ENCODE measurements at places on chromosomes 6 and 20.
A peak's percentile ranks its signal among the peaks of the same experiment; 100 is the strongest.

- no peak for DNase-seq
These were observed 10.9 kb upstream of the SLC22A3 start for GRCh38 chr6:160337301-160337700.

- no peak for DNase-seq
These were observed 46.4 kb downstream of the MRPL14 start for GRCh38 chr6:44080561-44081521.

- peak; percentile 89 for DNase-seq
These were observed 3.1 kb downstream of the HM13 start for GRCh38 chr20:31517373-31517772.

DNA sequence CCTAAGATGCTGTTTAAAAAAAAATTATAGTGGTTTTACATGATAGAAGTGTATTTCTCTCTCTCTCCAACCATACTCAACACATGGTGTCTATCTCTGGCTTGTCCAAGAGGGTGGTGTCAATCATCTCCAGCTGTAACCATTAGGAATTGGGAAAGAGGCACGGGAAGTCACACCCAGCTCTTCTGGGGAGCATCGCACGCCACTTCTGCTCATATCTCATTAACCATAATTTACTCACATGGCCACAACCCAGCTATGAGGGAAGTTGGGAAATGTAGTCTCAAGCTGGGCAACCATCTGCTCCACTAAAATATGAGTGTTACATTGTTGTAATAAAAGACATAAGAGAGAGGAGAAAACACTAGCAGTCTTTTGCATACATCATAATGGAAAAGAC, 30.4 kb upstream of the TSHZ2 start:
- no peak for DNase-seq

- DNase-seq, result peak; percentile 53
These were observed 50.8 kb downstream of the PSMG4 start for GRCh38 chr6:3309391-3310050.

GRCh38 chr20:52434453-52434852, 242.9 kb upstream of the ZFP64 start:
- DNase-seq, result no peak

- DNase-seq, result peak; percentile 97
These were observed 22.7 kb upstream of the ZNF184 start for GRCh38 chr6:27495386-27496135.

- no peak for DNase-seq
These were observed 38.0 kb upstream of the HSF2 start for GRCh38 chr6:122361314-122361979.

DNA sequence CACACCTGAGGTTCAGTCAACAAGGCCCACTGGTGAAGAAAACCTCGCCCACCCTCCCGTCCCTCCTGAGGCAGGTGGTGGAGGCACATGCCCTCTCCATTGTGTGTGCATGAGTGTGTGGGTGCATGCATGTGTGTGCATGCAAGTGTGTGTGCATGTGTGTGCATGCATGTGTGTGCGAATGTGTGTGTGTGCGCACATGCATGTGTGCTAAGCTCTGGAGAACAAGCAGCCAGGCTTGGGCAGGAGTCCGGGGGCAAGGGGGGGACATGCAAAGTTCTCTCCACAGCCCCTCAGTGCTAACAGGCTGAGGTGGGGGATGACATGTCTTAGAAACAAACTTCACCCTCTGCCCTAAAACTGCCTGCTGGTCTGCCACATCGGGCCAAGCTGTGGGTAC, 3.1 kb upstream of the HSPA12B start:
- peak; percentile 34 for DNase-seq

- peak; percentile 35 for DNase-seq
These were observed 42.9 kb downstream of the SRC start for GRCh38 chr20:37388831-37389230.

GRCh38 chr20:60116128-60116909, 158.1 kb downstream of the CDH26 start:
- DNase-seq, result no peak

DNA sequence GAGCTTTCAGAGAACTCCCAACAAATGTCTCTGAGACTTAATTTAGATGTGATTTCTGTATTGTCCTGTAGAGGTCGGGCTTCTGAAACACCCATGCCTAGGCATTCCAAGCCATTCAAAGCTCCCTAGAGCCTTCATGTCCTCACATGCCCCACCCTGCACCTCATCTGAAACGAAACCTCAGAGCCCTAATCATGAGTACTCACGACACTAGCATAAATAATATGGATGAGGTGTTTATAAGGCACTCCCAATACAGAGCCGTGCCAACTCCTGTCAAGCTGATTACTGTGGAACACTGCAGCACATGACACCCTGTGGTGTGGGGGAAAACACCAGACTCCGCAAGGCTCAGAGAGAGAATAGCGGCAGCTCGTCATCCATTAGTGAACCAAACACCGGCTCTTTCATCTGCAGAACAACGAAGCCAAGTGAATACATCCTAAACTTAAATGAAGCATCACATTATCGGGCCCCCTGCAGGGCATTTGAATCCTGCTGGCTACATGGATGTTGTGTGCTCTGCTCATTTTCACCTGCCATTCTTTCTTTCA, 83.8 kb downstream of the FNDC1 start:
- peak; percentile 74 for DNase-seq

DNA sequence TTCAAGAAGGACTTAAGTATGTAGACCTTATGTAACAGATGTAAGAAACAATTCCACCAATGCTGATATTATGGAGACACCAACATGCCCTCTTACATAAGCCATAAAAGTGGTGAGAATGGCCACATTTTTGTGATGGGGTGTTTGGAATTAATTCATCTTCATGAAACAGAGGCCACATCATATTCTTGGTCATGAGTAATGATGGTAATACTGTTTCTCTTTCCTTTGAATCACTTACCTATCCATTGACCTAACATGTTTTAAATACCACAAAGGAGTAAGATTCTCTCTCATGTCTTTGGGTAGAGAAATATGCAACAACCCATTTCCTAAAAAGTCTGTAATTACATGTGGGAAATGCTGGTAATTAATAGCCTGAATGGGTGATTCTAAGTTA, 545.4 kb upstream of the FLRT3 start:
- no peak for DNase-seq

DNA sequence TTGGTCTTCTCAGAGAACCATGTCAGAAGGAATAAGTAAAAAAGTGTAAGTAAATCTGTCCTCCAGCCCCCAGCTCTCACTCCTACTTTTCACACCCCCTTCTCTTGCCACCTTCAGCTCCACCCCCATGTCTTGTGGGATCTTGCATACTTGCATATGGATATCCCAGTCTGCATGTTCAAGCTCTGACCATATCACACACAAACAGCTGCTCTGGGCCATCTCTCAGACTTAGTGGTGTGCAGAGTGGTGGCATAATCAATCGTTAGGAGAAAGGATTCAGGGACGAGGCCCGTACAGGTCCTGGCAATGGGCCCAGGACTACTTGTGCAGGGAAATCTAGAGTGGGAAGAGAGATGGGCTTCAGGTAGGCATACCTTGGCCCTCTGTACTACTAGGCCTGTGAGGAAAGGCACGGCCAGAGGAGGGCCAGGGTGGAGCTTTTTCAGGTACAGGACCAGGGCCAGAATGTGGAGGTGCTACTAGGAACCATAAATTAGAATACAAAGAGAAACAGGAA, 112.0 kb upstream of the SGK1 start:
- no peak for DNase-seq

DNA sequence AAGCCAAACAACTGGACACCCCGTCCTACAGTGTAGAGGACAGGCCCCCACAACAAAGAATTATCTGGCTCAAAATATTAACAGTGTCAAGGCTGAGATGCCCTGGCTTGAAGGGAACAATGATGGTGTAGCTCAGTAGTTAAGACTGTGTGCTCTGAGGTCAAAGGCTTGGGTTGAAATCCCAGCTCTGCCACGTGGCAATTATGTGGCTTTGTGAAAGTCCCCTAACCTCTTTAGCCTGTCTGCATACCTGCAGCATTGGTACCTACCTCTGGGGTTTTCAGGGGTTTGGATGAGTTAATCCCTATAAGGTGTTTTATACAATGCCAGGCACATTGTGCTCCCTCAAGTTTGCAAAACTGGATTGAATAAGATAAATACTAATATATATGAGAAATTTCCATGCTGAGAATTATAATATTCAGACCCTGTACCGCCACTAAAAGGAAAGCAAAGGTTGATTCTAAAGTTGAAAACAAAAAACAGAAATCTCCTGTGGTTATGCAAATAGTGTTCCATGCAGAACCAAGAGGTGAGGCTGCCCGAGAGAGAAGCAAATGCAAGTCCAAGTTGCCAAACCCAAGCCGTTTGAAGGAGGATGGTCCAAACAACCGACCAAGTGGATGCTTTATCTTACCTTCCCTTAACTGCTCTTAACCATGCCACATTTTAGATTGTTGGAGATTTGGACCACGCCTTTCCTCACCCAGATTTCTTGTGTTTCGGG, 199.8 kb downstream of the NFATC2 start:
- DNase-seq, result no peak

- DNase-seq, result no peak
These were observed 536.9 kb upstream of the HS3ST5 start for GRCh38 chr6:114879693-114880092.

DNA sequence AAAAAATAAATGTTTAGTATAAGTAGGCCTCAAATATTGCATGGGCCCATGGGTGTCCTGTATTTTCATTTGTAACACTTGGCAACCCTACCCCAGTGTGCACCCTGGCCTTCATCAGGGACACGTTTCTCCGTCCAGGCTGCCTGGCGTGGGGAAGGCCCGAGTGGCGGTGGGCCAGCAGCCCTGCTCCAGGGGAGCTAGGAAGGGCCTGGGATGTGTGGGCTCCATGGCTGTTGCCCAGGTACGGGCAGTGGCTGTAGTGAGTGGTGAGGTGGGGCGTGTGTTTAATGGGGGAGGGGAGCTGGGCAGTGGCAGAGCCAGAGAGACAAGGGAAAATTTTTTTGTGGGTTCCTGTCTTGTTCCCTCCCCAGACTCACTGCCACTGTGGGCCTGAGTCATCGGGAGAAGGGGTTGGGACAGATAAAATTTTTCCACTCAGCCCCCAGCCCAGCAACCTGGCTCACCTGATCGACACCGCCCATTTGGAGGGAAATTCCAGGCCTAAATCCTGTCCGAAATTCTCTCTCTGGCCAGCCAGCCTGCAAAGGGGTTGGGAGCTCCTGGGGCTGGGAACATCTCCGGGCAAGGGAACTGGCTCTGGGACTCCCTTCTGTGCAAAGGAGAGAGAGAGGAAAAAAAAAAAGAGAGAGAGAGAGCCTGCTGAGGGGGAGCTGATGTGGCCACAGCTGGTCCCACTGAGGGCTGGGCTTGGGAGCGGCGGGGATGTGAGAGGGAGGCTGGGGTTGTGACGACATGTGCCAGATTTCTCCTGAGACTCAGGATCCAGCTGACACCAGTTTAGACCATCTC, 32.5 kb upstream of the VEGFA start:
- DNase-seq, result peak; percentile 63

- DNase-seq, result no peak
These were observed 82.3 kb downstream of the EPHA7 start for GRCh38 chr6:93337014-93337413.

DNA sequence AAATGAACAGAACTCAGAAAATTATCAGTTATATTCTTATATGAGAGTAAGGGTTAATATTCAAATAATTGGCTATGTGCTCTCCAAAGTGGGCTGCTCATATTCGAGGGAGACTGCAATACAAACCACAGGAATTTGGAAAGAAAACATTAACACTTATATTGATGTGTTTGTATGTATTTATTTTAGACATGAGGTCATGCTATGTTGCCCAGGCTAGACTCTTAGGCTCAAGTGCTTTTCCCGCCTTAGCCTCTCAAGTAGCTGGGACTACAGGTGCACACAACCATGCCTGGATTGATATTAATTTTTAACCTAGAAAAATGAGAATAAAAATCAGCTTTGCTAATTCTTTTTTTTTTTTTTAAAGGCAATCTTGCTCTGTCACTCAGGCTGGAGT, 35.0 kb downstream of the BTBD9 start:
- no peak for DNase-seq

GRCh38 chr6:12012038-12012557, at the start of gene HIVEP1:
Gene HIVEP1, plus strand, starts transcription at chr6:12012312. Its CDS starts 3,317 bp downstream, at chr6:12015629.
- peak; percentile 75 for DNase-seq

DNA sequence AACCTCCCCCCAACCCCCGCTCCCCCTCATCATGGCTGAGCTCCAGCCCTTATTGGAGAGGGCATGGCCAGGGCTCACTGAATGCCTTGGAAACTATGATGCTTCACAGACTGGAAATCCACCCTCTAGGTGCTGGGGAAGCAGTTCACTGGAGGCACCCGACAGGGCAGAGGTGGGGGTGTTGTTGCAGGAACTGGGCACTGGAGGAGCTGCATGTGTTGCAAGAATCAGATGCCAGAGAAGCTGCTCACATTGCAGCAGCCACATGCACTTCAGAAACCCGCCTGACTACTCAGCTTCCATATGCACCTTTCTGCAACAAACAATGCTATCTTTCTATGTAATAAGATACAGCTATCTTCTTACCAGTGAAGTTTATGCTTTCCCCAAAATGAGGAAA, 7.9 kb upstream of the TBPL1 start:
- peak; percentile 67 for DNase-seq

GRCh38 chr6:96626759-96627364, 63.9 kb downstream of the FHL5 start:
- no peak for DNase-seq

GRCh38 chr6:116411284-116411623, 40.5 kb downstream of the DSE start:
- DNase-seq, result no peak

GRCh38 chr6:13433709-13434121, 53.7 kb downstream of the GFOD1 start:
- peak; percentile 10 for DNase-seq

- DNase-seq, result no peak
These were observed 76.4 kb upstream of the HS3ST5 start for GRCh38 chr6:114419175-114419574.

DNA sequence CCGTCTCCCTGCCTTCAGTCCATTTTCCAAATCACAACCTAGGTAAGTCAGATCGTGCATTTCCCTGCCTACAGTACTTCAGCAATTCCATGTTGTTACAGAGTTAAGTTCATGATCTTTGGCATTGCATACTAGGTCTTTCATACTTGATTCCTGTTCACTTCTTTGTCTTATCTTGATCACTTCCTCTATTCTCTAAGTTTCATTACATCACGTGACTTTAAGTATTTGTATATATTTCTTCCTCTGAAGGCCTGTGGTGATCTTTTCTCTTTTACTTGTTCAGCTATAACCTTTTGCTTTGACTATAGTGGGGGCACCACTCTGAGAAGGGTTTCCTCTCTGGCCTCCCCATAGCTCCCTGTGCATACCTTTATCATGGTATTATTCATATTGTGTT, 100.2 kb downstream of the TRMT11 start:
- DNase-seq, result no peak

- DNase-seq, result no peak
These were observed 13.8 kb downstream of the RNASET2 start for GRCh38 chr6:166942393-166943168.

GRCh38 chr20:10522328-10522727, 87.2 kb downstream of the SLX4IP start:
- no peak for DNase-seq

GRCh38 chr20:44711237-44711636, 3.9 kb upstream of the CCN5 start:
- no peak for DNase-seq

GRCh38 chr20:17589161-17589834, 19.4 kb downstream of the DSTN start:
- DNase-seq, result no peak

DNA sequence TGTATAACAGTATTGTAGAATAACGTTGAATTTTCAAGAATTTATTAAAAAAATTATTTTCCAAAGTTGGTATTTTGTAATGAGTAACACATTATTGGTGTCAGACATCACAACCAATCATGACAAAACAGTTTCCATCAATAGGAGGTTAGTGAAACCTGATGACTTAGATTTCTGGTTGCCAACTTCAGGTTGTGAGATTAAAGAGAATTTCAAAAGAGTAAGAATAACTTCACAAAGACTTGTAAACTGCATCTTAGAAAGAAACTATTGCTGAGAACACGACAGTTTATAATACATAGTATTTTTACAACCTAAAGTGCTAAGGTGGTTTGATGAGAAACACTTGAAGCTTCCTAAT, 159.2 kb upstream of the ARG1 start:
- DNase-seq, result no peak
